ENCODE measurements at places on chromosomes 5 and 9.

GRCh38 chr9:76693912-76694311, 70.3 kb upstream of the PCA3 start:
- DNase-seq = no peak

DNA sequence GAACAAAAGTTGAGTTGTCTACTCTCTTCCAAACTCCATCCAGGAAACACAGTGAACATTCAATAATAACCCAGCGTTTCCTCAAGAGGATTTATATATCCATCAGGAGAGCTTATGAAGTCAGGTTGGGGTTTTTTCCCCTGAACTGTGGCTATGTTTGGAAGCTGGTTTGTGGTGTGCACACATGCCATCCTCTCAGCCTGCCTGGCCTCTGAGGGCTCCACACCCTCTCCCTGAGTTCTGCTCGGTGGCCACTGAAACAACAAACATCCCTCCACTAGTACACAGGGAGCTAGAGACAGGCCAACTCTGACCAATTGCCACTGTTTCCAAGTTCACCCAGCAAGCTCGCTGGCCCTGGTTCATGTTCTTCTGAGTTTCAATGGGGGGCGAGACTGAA, 35.7 kb downstream of the SMIM23 start:
- no peak for DNase-seq

DNA sequence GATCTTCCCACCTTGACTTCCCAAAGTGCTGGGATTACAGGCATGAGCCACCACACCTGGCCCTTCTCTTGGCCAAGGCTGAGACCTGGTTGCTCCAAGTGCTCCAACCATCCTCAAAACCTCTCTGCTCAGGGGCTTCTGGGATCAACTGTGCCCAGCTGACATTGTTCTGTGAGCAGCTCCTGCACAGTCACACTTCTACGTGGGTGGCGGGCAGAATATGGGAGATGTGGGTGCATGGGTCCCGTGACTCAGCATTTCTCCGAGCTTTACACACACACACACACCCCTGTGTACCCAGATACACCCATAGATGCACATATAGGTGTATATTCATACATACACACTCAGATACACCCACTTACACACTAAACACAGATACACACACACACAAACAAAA, 10.5 kb upstream of the MYORG start:
- no peak for DNase-seq

- DNase-seq = no peak
Observed at GRCh38 chr5:135320718-135321484, 78.1 kb downstream of the MACROH2A1 start.
